ENCODE measurements at places on chromosomes 3 and 15.

DNA sequence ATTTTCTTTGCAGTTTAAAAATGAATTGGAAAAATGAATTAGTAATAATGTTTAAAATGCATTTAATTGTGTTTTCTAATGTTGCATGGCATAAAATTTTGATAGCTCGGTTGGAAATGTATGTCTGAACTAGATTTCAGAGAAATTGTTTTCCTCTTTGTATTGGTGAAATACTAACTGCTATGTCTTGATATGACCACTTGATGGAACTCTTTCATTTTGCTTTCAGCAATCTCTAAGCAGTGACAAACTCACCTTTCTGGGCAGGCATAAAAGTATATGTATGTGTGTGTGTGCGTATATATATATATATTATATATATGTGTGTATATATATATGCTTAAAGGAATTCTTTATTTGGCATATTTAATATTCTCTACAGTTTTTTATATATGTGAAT lies 239.3 kb upstream of the ZNF717 start:
- no peak for DNase-seq

GRCh38 chr3:9185046-9185445 lies 64.4 kb downstream of the SRGAP3 start:
- no peak for DNase-seq

DNA sequence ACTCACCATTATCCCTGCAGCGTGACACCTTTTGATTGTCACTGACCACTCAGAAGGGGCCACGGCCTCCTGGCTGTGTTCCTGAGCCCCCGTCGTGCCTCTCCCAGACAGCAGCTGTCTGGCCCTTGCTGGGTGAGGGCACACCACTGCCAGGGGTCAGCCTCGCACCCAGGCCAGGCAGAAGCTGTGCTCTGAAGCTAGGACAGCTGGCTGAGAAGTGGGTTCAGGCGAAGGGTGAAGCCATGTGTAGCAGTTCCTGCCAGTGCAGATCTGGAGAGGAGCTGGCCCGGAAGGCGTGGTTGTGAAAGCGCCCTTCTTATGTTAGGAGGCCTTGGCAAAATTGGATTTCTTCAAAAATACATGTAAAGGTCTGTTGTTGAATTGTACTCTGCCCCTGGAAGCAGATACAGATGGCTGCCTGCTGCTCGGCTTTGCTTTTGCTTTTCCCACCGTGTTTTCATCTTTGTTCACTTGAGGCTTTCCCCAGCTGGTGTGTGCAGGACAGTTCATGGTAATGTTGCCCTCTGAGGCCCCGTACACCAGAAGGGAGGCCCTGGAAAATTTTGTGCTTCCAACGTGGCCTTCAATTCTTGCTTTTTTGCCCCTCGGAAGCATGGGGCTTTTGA lies 49.1 kb downstream of the KLHL25 start:
- DNase-seq, result no peak

- no peak for DNase-seq
These were observed 182.9 kb upstream of the RORA start for GRCh38 chr15:61411902-61412510.

DNA sequence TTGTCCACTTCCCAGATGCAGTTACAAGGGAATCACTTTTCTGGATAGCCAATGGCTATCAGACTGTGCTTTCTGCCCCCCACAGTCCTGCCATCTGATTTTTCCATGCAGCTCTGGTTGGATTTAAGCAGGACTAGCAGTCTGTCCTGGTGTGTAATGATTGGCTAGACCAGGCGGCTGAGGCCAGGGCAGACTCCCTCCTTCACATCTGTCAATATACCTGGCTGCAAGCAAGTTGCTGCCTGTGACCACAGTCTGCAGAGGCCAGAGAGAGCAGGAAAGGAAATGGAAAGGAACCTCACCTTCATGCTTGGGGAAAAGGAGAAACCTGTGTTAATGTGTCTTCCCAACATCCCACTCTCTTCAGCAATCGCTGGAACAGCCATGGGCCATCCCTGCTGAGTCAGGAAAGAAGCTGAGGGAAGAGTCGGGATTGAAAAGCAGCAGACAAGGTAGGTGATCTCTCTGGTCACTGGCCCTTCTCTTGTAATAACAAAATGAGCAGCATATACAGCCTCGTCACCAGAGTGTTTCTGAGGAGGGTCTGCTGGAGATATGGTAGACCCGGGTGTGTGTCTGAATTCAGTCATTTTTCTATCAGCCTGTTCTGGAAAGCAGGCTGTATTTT lies 126.7 kb upstream of the PHLDB2 start:
- no peak for DNase-seq
